Stimulated activated CD8-positive, alpha-beta memory T cell treated with anti-CD3 and anti-CD28 coated beads, Interleukin-4, amount 100 ng/mL, for 1 hour (primary cell): ENCODE measurements at places on chromosomes 5 and 9.

- no peak for DNase-seq
Observed at GRCh38 chr9:128505414-128505765, 871 bp downstream of the GLE1 start.

DNA sequence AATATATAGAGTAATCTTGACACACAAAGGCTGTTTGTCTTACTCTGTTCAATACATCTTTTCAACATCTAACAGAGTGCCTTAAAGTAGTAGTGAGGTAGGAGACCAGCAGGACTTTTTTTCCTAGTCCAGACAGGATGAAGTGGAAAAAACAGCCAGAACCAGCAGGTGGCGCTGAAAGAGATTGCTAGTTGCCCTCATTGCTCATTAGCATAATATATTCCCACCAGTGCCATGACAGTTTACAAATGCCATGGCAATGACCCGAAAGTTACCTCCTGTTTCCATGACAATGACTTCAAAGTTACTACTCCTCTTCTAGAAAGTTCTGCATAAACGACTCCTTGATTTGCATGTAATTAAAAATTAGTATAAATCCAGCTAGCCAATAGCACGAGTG lies 387.4 kb downstream of the ACTL7B start:
- DNase-seq: no peak

DNA sequence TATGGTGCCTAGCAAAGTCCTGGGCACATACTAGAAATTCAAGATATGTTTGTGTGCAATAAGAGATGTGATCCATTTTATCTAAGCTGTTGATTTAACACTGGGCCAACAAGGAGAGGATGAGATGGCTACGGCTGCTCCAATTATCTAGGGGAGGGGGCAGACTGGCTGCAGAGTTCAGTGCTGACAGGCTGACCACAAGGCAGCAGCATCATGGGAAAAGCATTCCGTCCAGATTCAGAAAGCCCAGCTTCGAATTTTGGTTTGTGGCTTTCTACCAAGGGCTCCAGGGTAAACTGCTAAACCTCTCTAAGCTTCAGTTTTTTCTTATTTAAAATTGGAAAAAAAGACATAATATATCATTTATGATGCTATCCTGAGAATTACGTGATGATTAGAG lies 385.1 kb upstream of the DAP start:
- DNase-seq: no peak

DNA sequence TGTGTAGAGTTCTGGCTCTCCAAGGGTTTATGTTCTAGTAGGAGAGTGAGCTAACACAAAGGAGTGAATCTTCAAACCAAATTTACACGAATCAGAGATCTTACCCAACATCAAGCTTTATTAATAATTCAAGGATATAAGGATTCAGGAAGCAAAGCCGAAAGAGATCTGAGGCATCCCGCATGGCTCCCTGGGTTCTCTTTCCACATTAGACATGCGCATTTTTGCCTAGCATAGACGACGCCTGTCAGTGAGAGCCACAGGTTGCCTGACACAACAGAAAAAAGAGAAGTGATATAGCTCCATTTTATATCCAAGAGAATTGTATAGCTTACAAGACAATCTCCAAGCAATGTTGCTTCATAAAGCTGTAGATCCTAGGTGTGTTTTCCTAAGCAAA lies 52.6 kb downstream of the ESM1 start:
- no peak for DNase-seq

DNA sequence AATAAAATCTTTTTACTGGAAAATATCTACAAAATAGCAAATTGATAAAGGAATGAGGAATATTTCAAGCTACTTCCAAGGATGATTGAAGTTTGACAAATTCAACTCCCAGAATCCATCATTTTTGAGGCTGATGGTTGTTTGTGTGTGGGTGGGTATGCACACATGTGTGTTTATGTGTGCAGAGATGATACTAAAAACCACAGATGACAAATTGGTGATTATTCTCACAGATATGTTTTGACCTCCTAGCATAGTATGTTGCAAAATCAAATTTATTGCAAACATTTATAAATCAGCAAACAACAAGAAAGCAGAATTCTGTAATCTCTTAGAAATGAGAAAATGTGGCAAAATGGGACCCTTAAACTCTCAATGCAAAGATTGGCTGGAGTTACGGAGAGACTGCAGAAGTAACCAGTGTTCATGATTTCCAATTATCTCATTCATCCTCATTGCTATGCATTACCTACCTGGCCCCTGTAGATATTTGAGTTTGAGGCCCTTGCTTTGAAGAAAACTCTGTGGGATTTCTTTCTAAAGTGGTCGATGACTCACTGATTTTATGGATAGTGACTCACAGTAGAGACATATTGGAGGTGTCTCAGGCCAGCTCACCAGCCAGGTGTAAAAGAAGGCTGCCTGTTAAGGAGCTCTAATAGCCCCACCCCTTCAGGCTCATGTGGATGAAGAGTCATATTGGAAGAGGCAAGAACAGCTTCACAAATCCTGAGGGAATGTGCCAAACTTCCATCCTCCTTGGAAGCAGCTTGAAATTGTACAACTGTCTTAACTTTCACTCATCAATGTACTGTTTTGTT lies 44.6 kb upstream of the TMC1 start:
- DNase-seq: peak; percentile 4

- no peak for DNase-seq
Observed at GRCh38 chr9:33167972-33168461, 881 bp upstream of the B4GALT1 start.

GRCh38 chr9:4389755-4390154 lies 89.9 kb upstream of the GLIS3 start:
- no peak for DNase-seq

GRCh38 chr5:67409126-67409777 lies 212.7 kb upstream of the CD180 start:
- DNase-seq: no peak

DNA sequence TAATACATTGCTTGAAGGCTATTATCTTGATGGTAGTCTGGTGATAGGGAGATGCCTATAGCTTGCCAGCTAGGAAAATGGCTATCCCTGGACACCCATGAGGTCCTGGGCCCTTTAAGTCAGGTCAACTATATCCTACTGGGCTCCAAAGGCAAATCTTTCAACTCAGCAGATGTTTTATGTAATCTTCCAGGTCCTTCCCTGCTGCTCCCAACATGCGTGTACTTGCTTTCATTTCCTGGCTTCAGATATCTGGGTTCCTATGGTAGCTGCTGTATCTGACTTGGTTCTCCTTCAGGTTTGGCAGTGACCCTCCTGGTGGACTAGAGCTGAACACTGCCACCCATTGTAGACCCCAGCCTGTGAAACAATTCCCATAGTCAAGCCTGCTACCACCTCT lies 32.4 kb upstream of the GAS1 start:
- DNase-seq: no peak

GRCh38 chr9:135609366-135609955 lies 29.9 kb downstream of the GLT6D1 start:
- DNase-seq: no peak

DNA sequence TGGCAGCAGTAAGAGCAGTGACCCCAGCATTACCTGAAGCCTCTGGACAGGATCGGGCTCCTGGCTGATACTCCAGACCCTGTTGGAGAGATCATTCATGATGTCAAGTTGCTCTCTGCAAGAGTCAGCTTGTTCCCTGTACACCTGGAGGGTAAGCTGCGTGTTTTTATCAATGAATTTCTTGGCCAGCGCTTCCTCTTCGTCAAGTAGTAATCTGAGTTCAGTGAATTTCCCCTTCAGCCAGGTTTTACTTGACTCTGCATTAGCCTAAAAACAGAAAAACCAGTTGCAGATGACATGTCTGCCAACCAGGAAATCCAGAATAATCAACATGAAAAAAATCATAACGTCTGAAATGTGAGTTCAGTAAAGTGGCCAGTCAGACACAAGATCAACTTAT lies 19.1 kb downstream of the TRIM14 start:
- no peak for DNase-seq

- DNase-seq: no peak
Observed at GRCh38 chr5:29950416-29951145, 1242.9 kb upstream of the CDH6 start.

GRCh38 chr9:116334546-116335150 lies 181.1 kb downstream of the PAPPA start:
- no peak for DNase-seq

GRCh38 chr5:14726066-14726838 lies 61.7 kb downstream of the OTULIN start:
- DNase-seq: no peak

- DNase-seq: peak; percentile 62
Observed at GRCh38 chr5:149381986-149382338, 2.9 kb upstream of the IL17B start.

GRCh38 chr9:110919609-110920008 lies 118.7 kb downstream of the LPAR1 start:
- DNase-seq: no peak

DNA sequence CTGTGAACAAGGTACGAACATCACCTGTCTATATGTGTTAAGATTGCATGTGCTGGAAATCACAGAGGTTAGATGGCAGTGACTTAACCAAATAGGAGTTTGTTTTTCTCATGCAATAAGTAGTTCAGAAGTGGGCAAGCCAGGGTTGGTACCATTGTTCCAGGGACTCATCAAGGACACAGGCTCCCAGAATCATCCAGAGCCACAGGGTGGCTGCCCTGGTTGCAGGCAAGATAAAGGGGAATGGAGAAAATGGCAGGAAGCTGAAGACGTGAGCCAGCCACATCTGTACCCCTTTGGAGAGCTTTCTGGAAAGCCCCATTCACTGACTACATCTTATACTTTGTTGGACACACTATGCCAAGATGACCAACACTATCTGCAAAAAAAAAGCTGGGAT lies 126.0 kb upstream of the IL12B start:
- DNase-seq: no peak

DNA sequence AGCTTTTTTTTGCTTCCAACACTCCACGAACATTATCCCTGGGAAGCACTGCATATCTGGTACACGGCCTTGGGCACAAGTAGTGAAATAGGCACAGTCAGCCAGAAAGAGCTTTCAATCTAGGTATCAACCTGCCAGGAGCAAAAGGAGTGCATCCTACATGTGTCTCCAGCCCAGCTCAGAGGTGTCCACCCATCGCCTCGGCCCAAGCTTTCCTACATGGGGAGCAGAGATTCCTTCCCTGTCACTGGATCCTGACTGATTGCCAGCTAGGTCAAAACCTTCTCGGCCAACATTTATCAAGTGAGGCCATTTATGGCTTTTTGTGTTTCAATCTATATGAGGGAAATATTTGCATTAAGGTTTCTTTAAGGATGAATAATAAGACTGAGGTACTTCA lies 55.8 kb downstream of the GOLM1 start:
- DNase-seq: no peak

- DNase-seq: no peak
Observed at GRCh38 chr5:151904909-151905308, 19.7 kb downstream of the GLRA1 start.

- DNase-seq: no peak
Observed at GRCh38 chr5:130216286-130216685, 312.0 kb downstream of the CHSY3 start.

GRCh38 chr5:38666668-38667498 lies 110.4 kb upstream of the LIFR start:
- no peak for DNase-seq
